T-helper 1 cell (primary cell): ENCODE measurements at places on chromosomes 3 and 15.

- no peak for DNase-seq
These were observed 21.9 kb upstream of the CPNE9 start for GRCh38 chr3:9681723-9682081.

DNA sequence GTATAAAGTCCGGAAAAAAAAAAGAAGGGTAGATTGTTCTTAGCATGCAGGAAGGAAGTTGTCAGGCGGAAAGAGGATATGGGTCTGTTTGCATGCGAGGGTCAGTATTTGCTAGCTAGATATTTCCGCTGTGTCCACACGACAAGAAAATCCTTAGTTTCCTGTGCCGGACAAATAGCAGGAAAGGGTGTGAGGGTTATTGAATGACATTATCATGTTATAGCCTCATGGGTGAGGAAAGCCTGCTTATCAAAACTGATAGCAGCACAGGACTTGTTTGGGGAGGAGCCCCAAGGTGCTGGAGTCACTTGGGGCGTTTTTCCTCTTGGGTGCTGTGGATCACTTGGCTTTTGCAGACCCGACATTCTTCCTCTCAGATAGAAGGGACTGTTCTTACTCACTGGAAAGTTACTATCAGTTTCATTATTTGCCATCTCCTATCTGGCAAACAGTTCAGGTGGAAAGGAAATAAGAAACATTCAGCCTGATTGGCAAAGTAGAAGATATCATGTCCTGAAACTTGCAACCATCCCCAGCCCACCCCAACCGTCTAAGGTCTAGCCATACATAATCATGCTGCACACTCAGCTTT is 127.2 kb upstream of the DPH6 start:
- DNase-seq: peak; percentile 64

GRCh38 chr3:133443649-133444422 is 44.0 kb downstream of the BFSP2 start:
- DNase-seq: no peak

- DNase-seq: no peak
These were observed 75.5 kb downstream of the RBPMS2 start for GRCh38 chr15:64699751-64700388.

- DNase-seq: peak; percentile 42
These were observed 762 bp downstream of the CTNNB1 start for GRCh38 chr3:41199866-41200668.

- DNase-seq: no peak
These were observed 30.1 kb downstream of the ZNF35 start for GRCh38 chr3:44678480-44679116.

DNA sequence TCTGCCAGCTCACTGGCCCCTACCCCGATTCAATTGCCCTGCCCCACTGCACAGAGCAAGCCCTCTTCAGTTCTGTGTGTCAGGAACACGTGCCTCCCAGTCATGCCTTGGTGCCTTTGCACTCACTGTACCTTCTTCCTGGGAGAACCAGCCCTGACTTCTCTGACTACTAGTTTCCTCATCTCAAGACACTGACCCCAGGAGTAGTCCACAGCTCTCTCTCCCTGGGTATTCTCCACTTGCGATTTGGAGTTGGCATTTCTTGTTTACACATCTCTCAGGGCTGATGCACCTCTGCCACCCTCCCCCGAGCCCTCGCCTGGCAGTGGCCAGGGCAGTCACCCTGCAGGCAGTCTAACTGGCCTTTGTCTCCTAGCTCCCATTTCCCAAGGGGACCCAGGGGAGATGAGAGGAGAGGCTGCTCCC is 5.7 kb downstream of the CISH start:
- no peak for DNase-seq

GRCh38 chr15:40956541-40956982 is 3.3 kb downstream of the CHAC1 start:
- DNase-seq: no peak

DNA sequence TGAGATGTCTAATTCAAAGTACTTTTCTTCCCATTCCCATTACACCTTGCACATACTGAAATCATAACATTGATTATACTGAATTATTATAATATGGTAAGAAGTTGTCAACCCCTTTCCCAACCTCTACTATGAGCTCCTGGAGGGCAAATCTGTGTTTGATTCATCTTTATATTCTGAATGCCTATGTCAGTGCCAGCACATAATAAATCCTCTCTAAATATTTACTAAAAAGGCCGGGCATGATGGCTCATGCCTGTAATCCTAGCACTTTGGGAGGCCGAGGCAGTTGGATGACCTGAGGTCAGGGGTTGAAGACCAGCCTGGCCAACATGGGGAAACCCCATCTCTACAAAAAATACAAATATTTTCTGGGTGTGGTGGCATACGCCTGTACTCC is 392.5 kb upstream of the CADM2 start:
- no peak for DNase-seq

- DNase-seq: no peak
These were observed 153.9 kb upstream of the ARHGEF26 start for GRCh38 chr3:153967260-153967659.

GRCh38 chr3:197256836-197257444 is 41.5 kb downstream of the DLG1 start:
- peak; percentile 2 for DNase-seq

GRCh38 chr3:14581334-14582044 is 41.3 kb upstream of the GRIP2 start:
- no peak for DNase-seq

- no peak for DNase-seq
These were observed 511.9 kb downstream of the ZIC1 start for GRCh38 chr3:147921051-147921450.

- no peak for DNase-seq
These were observed 13.2 kb upstream of the SLC2A2 start for GRCh38 chr3:171039674-171040073.

DNA sequence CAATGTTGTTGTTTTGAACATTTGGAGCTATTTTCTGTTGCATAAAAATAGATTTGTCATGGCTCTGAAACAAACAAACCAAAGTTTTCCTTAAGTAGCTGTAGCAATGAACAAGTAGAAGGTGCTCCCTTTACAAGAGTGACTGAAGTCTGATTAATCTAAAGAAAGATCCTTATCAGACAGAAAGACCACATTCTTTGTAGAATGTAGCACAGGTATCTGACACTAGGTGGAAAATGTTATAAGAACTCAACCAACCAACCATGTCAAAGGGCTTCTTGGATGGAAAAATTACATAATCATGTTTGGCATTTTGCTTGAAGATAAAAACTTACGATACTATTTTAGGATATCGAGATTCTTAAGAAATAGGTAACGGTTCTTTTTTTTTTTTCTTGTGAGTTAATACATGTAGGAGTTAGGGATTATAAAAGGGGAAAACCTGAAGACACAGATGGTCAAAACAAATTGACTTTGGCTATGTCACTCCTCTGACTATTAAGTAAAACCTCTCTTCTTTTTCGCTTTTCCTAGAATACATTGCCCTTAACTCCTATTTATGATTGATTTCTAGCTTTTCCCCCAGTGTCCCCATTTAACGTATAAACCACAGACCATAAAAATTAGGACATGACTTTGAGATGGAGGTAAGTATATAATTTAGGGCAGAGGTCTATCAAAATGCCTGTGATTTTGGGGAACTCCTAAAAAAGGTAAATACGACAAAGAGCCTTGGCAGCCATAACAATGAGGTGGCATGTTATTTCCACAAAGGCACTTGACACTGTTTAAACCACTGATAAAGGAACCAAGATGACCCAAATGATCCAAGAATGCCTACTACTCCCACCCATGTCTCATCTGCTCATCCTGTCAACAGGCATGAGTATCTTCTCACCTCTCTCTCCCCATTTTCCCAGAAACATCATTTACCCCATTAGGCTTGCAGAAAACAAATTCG is 72.0 kb downstream of the CCR4 start:
- DNase-seq: no peak

- DNase-seq: no peak
These were observed 21.8 kb downstream of the SLC6A11 start for GRCh38 chr3:10837849-10838248.

- DNase-seq: no peak
These were observed 125.6 kb upstream of the ROPN1 start for GRCh38 chr3:124117486-124117885.

GRCh38 chr3:8538913-8539312 is 37.3 kb downstream of the LMCD1 start:
- no peak for DNase-seq

- DNase-seq: no peak
These were observed 121.9 kb downstream of the CHST2 start for GRCh38 chr3:143241481-143241951.

- no peak for DNase-seq
These were observed 77.9 kb upstream of the PRR23C start for GRCh38 chr3:139122612-139123011.

DNA sequence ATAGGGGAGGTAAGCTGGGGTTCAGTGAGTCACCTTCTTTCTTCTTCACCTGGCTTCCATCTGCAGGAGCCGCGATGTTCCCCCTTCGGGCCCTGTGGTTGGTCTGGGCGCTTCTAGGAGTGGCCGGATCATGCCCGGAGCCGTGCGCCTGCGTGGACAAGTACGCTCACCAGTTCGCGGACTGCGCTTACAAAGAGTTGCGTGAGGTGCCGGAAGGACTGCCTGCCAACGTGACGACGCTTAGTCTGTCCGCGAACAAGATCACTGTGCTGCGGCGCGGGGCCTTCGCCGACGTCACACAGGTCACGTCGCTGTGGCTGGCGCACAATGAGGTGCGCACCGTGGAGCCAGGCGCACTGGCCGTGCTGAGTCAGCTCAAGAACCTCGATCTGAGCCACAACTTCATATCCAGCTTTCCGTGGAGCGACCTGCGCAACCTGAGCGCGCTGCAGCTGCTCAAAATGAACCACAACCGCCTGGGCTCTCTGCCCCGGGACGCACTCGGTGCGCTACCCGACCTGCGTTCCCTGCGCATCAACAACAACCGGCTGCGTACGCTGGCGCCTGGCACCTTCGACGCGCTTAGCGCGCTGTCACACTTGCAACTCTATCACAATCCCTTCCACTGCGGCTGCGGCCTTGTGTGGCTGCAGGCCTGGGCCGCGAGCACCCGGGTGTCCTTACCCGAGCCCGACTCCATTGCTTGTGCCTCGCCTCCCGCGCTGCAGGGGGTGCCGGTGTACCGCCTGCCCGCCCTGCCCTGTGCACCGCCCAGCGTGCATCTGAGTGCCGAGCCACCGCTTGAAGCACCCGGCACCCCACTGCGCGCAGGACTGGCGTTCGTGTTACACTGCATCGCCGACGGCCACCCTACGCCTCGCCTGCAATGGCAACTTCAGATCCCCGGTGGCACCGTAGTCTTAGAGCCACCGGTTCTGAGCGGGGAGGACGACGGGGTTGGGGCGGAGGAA is 2.6 kb downstream of the ISLR2 start:
- no peak for DNase-seq

DNA sequence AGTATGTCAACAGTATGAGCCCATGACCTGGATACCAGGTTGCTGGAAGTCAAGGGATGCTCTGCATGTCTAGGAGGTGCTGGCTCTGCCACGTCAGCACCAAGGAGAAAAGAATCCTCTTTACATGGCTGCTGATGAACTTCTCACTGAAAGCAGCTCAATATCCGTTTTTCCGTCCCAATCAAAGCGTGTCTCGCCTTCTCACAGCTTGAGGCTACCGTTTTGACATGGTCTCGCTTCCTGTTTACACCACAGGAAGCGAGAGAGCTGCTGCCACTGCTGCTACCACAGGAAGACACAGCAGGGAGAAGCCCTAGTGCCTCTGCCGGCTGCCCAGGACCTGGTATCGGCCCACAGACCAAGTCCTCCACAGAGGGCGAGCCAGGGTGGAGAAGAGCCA is 27.3 kb downstream of the STARD5 start:
- DNase-seq: peak; percentile 37

- no peak for DNase-seq
These were observed 30.9 kb downstream of the CCNL1 start for GRCh38 chr3:157128771-157129681.
